ENCODE measurements at places on chromosomes 7 and 10. TPM values are rescaled to one million over a fixed set of nuclear protein-coding genes. Genes with fewer than 3 reads are reported as not detected.

DNA sequence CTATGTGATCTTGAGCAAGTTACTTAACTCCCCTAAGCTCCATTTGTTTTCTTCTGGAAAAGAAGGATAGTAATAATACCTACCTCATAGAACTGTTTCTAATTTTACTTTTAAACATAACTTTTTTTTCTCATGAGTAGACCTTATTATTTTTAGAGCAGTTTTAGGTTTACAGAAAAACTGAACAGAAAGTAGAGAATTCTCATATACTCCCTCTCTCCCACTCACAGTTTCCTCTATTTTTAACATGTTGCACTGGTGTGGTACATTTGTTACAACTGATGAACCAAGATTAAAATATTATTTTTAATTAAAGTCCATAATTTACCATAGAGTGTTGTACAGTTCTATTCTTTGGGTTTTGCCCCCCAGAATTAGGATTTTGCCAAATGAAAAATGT lies 221.3 kb upstream of the CSTF2T start:
- no peaks in the 10 kb centered on the region for H3K36me3 ChIP-seq
- H3K4me1 ChIP-seq = no peaks in the 10 kb centered on the region
- no peak overlapping the region for H3K27ac ChIP-seq
- H3K4me3 ChIP-seq = no peak overlapping the region
- DNase-seq = no peak
- H3K27me3 ChIP-seq = no peaks in the 10 kb centered on the region

DNA sequence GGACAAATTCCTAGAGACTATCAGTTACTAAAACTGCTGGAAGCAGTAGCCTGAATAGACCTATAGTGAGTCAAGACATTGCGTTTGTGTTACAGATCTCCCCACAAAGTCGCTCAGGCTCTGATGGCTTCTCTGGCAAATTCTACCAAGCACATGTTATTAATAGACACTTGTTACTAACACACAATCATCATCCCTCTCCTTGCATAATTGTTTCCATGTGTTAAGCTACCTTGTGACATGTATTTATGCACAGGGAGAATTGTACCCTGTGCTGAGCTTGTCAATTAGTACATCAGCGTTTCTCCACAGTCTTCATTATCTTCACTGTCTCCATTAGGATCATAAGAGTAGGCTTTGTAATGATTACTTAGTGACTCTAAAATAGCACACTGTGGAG lies 31.2 kb downstream of the DYNC2I1 start:
- no peaks in the 10 kb centered on the region for H3K27me3 ChIP-seq
- peaks cover 19% of the 10 kb centered on the region for H3K36me3 ChIP-seq
- H3K4me3 ChIP-seq = no peak overlapping the region

DNA sequence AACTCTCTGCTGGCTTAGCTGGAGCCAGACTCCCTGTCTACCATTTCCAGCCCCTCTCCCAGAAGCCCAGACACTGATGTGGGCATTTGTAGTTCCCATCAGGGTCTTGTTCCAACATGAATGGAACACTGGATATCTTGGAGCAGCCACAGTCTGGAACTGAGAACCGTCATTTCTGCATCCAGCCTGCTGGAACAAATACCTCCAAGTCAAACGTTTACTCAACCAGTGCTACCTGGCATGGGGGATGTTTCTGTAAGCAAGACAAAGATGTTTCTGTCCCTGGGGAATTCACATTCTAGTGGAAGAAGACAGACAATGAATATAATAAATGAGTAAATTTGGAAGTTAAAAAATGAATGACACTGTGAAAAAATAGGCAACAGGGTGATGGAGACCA lies 70.8 kb upstream of the ZNF438 start:
- no peak for DNase-seq
- no peaks in the 10 kb centered on the region for H3K36me3 ChIP-seq
- peaks cover 6% of the 10 kb centered on the region for H3K4me1 ChIP-seq
- H3K27ac ChIP-seq = no peak overlapping the region

- H3K27ac ChIP-seq = no peak overlapping the region
- no peaks in the 10 kb centered on the region for H3K4me1 ChIP-seq
- H3K4me3 ChIP-seq = no peak overlapping the region
- DNase-seq = no peak
- no peaks in the 10 kb centered on the region for H3K36me3 ChIP-seq
Observed at GRCh38 chr7:32206987-32207386, 136.8 kb upstream of the PDE1C start.

DNA sequence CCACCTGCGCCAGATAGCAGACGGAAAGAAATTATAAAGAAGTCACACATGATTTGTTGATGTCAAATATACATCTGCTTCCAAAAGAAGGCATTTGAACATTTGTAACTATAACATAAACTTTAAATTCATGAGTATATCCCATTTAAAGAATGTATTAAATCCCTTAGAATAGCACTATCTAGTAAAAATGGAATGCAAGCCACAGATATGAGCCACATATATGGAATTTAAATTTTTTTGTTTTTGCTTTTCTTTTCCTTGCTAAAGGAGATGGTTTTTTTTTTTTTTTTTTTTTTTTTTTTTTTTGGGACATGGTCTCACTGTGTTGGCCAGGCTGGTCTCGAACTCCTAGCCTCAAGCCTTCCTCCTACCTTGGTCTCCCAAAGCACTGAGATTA lies 730.8 kb downstream of the PHTF2 start:
- H3K4me1 ChIP-seq = no peaks in the 10 kb centered on the region
- no peaks in the 10 kb centered on the region for H3K27me3 ChIP-seq
- no peak overlapping the region for H3K27ac ChIP-seq
- no peak overlapping the region for H3K4me3 ChIP-seq

GRCh38 chr7:134532180-134532953 lies 5.0 kb downstream of the AKR1B10 start:
- no peaks in the 10 kb centered on the region for H3K36me3 ChIP-seq
- H3K4me3 ChIP-seq = no peak overlapping the region
- no peak overlapping the region for H3K27ac ChIP-seq
- no peak for DNase-seq
- no peaks in the 10 kb centered on the region for H3K4me1 ChIP-seq

- no peaks in the 10 kb centered on the region for H3K4me1 ChIP-seq
- peaks cover 3% of the 10 kb centered on the region for H3K27me3 ChIP-seq
- DNase-seq = no peak
Observed at GRCh38 chr10:95493862-95494261, 67.3 kb downstream of the SORBS1 start.

DNA sequence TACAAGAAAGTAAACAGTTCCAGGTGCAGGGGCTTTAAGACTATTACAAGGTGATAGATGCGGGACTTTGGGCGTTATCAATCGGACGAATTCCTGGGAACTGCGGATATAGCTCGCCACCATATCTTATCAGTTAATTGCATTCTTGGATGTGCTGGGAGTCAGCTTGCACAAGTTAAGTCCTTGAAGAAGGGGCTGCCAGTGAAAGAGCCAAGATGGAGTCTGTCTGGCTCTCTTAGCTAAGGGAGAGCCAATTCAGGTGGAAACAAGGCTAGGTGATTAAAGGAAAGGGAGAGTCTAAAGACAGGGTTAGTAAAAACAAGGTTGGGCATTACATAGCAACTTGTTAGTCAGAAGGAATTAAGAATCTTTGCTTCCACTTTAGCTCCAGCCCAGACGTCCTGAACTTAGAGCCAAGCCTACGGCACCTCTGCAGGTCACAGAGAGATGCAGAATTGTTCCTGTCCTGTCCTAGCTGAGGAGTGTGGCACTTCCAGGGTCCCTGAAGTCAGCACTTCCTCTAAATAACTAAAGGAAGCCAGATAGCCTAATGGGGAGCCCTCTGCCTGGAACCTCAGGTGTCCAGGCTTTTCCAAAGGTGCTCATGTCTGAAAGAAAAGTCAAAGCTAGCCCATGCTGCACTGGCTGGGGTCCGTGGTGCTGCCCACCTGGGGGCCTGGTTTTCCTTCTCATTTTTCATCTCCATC lies 17.3 kb downstream of the ZC3HAV1 start:
- peaks cover 92% of the 10 kb centered on the region for H3K4me1 ChIP-seq
- peak overlapping the region; percentile 52 for H3K4me3 ChIP-seq
- H3K27me3 ChIP-seq = no peaks in the 10 kb centered on the region
- H3K36me3 ChIP-seq = peaks cover 60% of the 10 kb centered on the region
- peak overlapping the region; percentile 74 for H3K27ac ChIP-seq
- no peak for DNase-seq

DNA sequence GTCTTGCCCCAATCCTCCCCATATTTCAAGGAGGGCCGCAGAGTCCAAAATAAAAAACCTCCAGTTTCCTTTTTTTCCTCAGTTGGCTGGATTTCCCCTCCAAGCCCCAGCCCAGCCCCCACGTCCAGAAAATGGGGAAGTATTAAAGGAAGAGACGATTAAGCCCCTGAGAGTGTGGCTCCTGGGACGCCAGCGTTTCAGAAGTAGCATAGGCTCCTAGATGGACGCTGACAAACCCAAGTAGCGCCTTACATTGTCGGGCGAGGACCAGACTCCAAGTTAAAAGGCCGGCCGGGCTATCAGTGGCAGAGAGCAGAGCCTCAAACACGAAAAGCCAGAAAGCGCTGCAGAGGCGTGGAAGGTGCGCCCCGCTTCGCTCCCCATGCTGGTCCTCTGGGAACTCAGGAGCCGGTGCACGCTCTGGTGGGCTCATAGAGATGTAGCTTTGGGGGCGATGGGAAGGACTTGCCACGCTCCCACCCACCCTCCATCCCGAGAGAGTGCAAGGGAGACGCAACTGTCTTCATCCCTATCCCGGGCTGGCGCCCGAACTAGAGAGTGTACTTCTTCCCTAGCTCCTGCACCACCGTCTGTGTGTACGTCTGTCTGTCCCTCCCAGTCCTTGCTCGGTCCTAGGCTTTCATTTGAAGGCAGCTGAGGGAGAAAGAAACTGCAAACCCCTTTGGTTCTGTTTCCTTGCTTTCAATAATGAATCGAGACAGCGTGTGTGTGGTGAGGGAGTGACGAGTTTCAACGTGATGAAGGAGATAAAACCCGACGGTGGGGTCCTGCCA lies 6.3 kb upstream of the EMX2 start:
- no peak overlapping the region for H3K4me3 ChIP-seq
- H3K27ac ChIP-seq = no peak overlapping the region
- H3K27me3 ChIP-seq = peaks cover 94% of the 10 kb centered on the region
- H3K4me1 ChIP-seq = peaks cover 9% of the 10 kb centered on the region
- no peak for DNase-seq

DNA sequence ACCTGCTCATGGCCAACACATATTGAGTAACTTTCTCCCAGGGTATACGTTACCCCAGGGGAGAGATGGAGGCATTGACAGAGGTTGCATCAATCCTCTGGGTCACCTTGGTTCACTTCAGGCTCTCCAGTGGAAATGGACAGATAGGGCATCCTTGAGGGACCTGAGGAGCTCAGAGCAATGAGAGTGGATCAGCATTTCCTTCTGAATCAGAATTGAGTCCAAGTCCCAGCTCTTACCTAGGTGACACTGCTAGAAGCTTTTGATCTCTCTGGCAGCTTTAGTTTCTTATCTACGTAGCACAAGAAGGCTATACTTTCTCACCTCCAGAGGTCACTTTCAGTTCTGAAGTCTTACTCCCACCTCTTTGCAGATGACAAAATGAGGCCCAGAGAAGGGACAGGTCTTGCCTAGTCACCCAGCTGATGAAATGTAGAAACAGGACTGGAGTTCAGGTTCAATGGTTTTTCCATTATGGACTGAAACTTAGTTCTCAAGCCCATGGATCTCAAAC lies 35.2 kb downstream of the PANK1 start:
- peaks cover 3% of the 10 kb centered on the region for H3K4me1 ChIP-seq
- no peak overlapping the region for H3K27ac ChIP-seq
- no peak for DNase-seq

DNA sequence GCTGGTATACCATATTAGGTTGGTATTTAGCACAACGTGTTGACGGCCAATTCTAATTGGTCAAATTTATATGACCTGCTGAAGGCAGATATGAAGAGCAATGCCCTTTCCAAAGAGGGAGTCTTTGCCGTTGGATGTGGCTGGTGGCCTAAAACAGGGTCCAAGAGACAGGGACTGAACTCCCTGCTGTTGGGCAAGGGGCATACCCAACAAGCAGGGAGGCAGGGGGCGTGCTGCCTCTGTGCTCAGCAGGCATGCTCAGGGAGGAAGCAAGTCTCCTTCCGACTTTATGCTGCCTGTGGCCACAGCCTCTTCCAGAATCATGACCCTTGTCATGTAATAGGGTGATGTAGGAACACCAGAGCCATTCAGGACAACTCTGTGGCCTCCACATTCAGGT lies 167.7 kb upstream of the NPVF start:
- H3K27ac ChIP-seq = no peak overlapping the region
- no peaks in the 10 kb centered on the region for H3K27me3 ChIP-seq
- H3K4me1 ChIP-seq = no peaks in the 10 kb centered on the region
- H3K4me3 ChIP-seq = no peak overlapping the region

- H3K4me3 ChIP-seq = no peak overlapping the region
- H3K27me3 ChIP-seq = no peaks in the 10 kb centered on the region
- no peaks in the 10 kb centered on the region for H3K36me3 ChIP-seq
- no peak overlapping the region for H3K27ac ChIP-seq
- DNase-seq = no peak
- H3K4me1 ChIP-seq = no peaks in the 10 kb centered on the region
Observed at GRCh38 chr10:34933676-34934075, 118.6 kb upstream of the PARD3 start.

GRCh38 chr7:79806161-79806734 lies 328.4 kb upstream of the GNAI1 start:
- H3K4me1 ChIP-seq = no peaks in the 10 kb centered on the region
- H3K27me3 ChIP-seq = no peaks in the 10 kb centered on the region
- DNase-seq = no peak
- no peak overlapping the region for H3K4me3 ChIP-seq
- H3K27ac ChIP-seq = no peak overlapping the region

DNA sequence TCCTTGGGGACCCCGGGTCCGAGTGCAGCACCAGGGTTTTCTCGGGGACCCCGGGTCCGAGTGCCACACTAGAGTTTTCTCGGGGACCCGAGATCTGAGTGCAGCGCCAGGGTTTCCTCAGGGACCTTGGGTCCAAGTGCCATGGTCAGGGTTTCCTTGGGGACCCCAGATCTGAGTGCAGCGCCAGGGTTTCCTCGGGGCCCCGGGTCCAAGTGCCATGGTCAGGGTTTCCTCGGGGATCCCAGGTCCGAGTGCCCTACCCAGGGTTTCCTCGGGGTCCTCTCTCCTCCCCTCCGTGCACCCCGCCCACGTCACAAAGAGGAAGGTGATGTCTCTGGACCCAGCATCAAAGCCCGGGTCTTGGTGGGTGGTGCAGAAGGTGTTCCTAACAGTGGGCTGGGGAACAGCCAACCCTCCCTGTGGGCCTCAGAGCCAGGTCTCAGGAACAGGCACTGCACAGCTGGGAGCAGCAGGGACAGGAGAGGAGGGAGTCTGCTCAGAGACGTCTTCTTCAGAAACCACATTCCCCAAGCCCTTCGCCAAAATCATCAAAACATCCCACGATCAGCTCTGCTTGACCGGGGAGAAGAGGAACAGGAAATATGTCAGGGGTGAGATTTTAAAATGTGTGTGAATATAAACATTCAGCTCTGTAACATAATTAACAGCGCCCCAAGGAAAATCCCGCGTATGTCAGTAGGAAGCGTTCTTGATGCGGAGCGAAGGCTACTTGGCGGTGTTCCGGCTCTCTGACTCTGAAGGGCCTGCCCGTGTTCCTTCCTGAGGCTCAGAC lies 540.7 kb downstream of the DNAJB6 start:
- H3K27me3 ChIP-seq = no peaks in the 10 kb centered on the region
- H3K36me3 ChIP-seq = no peaks in the 10 kb centered on the region
- H3K4me1 ChIP-seq = peaks cover 35% of the 10 kb centered on the region
- no peak overlapping the region for H3K4me3 ChIP-seq

Gene SDK1
- total RNA-seq = 1.3 TPM

Gene SPDYE17
- total RNA-seq = not detected

Gene FRMPD2
- total RNA-seq = not detected

Gene ANXA8L1
- not detected for total RNA-seq

Gene SPDYE18
- 1.8 TPM for total RNA-seq

Gene BTBD16
- total RNA-seq = not detected

Gene MYO1G
- total RNA-seq = 155 TPM

Measured in CD4-positive, alpha-beta T cell (primary cell).